GOT3 (cell line): ENCODE measurements at places on chromosomes 16 and 17.

DNA sequence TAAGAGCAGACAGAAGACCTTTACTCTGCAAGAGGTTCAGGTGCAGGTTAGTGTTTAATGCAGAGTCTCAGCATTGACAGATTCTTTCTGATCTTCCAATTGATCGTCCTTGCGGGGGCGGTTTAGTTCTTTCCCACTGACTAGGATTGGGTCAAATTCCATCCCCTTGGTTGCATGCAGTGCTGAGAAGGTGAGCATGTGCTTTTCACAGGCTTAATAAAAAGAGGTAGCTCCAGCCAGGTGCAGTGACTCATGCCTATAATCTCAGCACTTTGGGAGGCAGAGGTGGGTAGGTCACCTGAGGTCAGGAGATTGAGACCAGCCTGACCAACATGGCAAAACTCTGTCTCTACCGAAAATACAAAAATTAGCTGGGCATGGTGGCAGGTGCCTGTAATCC, 7.5 kb upstream of the ITGAD start:
- no peak for DNase-seq

DNA sequence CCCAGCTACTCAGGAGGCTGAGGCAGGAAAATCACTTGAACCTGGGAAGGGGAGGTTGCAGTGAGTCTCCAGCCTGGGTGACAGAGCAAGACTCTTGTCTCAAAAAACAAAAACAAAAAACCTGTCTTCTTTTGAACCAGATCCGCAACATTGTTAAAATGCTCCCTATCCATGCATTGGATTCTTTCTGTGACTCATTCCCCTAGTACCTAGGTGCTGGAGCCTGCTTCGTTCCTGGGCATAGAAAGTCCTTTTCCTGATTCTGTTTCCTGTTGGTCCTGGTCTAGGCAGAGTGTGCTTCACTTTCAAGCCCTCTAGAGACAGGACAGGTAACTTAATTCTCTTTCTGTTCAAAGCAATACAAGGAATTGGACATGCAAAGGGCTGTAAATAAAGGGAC, 5.2 kb downstream of the EPN2 start:
- DNase-seq = no peak

GRCh38 chr16:75114946-75115825, 1.4 kb downstream of the LDHD start:
- DNase-seq = no peak

DNA sequence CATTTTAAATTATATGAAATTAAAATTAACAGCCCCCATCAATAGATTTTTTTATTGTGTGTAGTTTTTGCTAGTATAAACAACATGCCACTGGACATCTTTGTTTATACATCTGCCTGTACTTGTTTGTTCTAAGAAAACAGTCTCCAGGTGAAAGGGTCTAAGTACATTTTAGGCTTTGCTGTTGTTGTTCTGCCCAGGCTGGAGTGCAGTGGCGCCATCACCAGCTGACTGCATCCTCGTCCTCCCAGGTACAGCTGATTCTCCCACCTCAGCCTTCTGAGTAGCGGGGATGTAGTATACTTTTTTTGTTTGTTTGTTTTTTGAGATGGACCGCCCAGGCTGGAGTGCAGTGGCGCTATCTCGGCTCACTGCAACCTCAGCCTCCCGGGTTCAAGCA, 25.5 kb downstream of the C17orf58 start:
- no peak for DNase-seq

- DNase-seq = peak; percentile 10
Observed at GRCh38 chr17:76872221-76872873, 4.1 kb downstream of the MGAT5B start.

DNA sequence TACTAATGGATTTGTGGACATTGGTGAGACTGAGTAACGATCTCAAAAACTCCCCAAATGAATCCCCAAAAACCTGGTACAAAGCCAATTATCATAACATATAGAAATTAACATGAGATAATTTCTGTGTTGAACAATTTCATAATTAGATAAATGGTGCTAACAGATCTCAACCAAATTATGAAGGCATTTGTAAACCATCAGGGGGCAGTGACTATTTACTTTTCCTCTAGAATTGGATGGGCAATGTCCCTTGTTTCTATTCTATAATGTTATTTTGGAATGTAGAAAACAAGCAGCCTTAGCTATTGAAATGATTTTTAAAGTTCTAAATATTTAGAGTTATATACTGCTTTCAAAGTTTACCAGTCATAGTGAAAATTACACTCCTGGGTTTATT, 57.8 kb downstream of the MYH10 start:
- no peak for DNase-seq

GRCh38 chr17:68175416-68175815, 72.4 kb upstream of the AMZ2 start:
- no peak for DNase-seq

- no peak for DNase-seq
Observed at GRCh38 chr17:45782889-45783592, 1.1 kb upstream of the CRHR1 start.

DNA sequence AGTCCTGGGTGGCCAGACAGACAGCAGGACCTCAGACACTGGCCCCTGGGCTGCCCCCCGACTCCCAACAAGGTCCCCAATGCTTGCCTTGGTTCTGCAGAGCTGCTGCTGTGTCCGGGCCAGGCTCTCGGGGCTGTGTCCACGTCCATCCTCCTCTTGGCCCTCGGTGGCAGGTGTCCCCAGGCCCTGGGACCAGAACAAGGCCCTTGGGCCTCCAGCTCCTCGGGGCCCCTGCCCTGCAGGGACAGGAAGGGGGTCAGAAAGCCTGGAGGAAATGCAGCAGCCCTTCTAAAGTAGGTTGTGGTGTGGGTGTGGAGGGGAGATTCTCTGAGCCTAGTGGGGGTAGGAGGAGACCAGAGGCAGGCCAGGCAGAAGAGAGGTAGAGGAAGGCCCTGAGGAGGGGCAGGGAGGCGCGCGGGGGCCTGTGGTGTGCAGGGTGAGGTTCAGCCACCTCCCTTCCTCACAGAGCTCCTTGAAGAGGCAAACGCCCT, 2.5 kb upstream of the AXIN1 start:
- no peak for DNase-seq

- DNase-seq = no peak
Observed at GRCh38 chr17:2110436-2110835, 55.5 kb downstream of the HIC1 start.

- no peak for DNase-seq
Observed at GRCh38 chr17:75619506-75620431, 13.5 kb upstream of the SMIM5 start.

GRCh38 chr17:27089929-27090247, 204.0 kb upstream of the WSB1 start:
- no peak for DNase-seq

DNA sequence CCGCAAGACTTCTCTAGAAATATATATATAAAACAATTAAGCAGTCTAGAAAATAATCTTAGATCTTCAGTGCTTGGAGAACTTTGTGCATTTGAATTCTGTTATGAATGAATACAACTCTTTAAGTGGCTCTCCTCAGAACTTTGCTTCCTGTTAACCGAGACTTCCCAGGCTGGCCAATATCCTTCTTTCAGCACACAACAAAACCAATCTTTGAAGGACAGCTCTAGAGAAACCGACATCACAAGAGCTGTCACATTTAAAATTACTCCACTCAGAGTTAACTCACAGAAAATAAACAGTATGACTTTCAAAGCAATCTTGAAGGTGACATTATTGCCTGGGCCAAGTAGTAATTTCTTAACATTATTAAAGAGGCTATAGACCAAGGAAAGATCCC, 49.7 kb upstream of the ITGA2B start:
- no peak for DNase-seq

GRCh38 chr16:82544378-82545160, 82.2 kb upstream of the CDH13 start:
- DNase-seq = no peak

DNA sequence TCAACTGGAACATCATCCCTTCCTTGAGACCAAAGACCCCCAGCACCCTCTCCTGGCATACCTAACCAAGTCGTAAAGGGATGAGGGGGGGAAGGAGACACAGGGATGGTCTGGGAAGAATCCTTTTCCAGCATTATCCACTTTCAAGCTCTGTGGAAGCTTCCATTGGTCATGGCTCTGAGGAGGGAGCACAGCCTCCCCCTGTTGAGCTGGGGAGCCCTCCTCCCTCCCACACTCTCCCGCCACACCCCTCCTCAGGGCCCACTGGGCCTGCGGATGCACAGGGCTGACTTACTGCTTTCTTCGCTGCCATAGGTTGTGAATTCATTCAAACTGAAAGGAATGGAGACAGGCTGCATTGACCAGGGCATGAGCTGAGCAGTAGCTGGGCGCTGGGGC, 12.4 kb downstream of the CSF3 start:
- no peak for DNase-seq

GRCh38 chr17:56880133-56880532, 33.7 kb downstream of the TRIM25 start:
- DNase-seq = no peak

- no peak for DNase-seq
Observed at GRCh38 chr16:71230122-71230845, at the start of gene HYDIN. HYDIN (minus strand) TSS chr16:71230722; CDS start chr16:71186895, 43,827 bp downstream.

DNA sequence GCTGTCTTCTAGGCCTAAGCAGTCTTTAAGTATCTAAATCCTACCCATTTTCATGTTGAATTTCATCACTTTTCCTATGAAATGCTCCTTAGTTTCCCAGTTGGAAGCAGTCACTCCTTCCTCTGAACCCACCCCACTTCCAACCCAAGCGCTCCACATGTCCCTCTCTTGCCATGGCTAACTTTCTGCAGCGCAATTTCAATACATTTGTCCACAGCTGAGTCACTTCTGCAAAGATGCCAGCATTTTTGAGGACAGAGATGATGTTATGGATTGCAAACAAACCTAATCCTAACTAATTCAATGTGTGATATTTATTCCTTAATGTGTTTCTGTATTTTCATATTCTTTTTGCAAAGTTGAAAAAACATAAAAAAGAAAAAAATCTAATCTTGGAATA, 71.7 kb downstream of the HLF start:
- no peak for DNase-seq

- DNase-seq = no peak
Observed at GRCh38 chr16:31157136-31157535, 7.3 kb upstream of the PRSS36 start.

GRCh38 chr17:64058621-64059020, 38.2 kb upstream of the ICAM2 start:
- no peak for DNase-seq

DNA sequence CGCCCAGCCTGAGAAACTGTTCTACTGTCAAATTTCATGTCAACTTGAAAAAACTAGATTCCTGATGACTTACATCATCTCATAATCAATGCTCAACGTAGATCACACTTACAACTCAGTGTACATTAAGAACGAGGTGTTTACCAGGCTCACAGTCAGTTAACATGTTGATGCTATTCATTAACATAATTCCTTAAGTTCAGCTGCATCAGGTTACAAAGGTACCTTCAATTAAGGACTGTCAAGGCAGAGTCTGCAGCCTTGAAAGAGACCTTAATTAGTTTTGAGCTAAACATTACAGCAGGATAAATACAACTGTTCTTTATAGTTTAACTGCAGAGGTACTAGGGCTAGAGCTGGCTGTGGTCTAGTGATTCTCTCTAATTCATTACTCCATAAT, 1.9 kb downstream of the GNA13 start:
- DNase-seq = no peak

DNA sequence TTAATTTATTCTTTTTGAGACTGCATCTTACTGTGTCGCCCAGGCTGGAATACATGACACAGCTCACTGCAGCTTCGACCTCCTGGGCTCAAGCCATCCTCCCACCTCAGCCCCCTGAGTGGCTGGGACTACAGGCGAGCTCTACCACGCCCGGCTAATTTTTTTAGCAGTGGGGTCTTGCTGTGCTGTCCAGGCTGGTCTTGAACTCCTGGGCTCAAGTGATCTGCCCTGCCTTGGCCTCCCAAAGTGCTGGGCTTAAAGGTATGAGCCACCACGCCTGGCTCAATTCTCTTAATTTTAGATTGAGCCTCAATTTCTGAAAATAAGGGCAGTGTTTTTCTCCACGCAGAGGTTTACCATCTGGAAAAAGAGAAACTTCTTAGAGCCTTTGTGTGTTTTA, 41.1 kb downstream of the ZNF750 start:
- DNase-seq = no peak

- DNase-seq = no peak
Observed at GRCh38 chr16:78994135-78994745, 606.3 kb downstream of the MAF start.

- no peak for DNase-seq
Observed at GRCh38 chr17:28038802-28039201, 3.7 kb upstream of the NLK start.

DNA sequence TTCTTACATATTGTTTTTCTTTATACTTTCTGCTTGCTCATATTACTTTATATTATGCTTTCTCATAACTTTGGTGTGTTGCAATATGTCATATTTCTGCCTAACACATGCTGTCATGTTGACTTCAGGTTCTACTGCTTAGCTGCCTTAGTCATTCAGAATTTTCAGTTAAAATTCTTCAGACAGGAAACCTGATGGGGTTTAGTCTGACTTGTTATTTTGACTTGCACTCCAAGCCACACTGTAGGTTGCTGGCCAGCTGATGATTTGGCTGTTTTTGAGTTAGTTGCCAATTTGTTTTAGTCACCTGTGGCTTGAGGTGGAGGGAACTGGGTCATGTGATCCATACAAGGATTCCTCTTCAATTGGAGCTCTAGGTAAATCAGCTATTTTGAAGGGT, 315.4 kb downstream of the MAP2K6 start:
- no peak for DNase-seq

DNA sequence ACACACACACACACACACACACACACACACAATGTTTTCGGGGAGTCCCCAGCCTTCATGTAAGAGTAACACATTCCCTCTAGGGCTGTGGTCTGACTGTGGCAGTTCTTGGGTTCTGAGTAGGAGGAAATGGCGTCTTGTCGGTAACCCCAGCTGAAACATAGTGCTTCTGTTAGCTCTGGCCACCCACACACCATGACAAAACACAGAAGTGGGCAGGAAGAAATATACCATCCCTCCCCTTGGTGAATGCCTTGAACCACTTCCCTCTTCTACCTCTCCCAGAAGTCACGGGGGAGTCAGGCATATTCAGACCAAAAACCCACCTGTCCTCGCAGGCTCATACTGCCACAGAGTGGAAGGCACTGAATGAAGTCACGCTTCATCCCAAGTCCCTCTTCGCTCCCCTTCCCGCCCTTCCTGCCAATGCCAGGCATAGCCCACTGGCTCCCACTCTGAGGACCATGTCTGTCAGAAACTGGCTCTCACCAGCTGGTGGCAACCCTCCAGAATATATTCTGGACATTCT, 11.5 kb downstream of the SLC35B1 start:
- no peak for DNase-seq
